Stimulated activated CD4-positive, alpha-beta T cell treated with anti-CD3 and anti-CD28 coated beads, Interleukin-2, amount 100 ng/mL, for 24 hours (primary cell): ENCODE measurements at places on chromosomes 1 and 21.

DNA sequence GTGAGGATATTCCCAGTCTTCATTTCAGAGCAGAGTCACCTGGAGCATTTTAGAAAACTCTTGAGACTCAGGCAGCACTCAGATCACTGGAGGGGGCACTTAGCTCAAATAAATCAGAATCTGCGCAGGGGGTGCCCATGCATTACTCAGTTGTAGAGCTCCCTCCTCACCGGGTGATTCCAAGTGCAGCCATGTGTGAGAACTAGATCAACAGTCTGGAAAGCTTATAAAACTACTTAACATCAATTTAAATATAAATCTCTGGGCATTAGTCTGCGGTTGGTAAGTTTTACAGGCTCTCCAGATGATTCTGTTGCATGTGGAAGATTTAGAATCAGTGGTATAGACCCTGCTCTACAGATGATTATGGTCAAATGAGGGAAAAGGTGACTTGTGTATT, 128.6 kb downstream of the ST6GALNAC3 start:
- DNase-seq, result no peak

DNA sequence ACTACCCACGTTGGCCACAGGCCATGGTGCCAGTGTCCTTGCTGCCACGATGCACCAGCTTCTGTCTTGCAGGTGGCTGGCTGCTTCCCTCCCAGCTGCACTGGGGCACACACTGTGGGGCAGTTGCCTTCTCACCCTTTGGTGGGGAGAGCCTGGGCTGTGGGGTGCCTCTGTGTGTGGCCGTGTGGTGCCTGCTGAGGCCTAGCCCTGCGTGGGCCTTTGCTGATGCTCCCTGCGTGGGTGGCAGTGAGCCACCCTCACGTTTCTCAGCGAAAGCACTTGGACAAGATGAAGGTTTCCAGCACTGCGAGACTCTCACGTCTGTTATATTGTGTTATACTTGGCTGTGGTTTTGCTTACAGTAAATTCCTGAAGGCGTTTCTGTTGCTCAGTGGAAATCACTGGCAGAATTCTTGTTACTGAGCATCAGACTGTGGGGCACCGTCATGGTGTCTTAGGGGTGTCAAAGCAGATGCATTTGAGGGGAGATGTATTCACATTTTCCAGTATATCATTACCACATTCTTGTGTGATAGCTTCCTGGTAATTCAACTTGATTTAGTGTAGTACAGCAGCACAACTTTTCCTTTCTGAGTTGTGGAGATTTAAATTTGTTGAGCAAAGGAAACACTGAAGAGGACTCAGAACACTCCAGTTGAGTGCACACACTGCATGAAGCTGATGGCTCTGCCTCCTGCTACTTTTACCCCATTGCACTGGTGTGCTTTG, 124.7 kb downstream of the PCBP3 start:
- peak; percentile 63 for DNase-seq

DNA sequence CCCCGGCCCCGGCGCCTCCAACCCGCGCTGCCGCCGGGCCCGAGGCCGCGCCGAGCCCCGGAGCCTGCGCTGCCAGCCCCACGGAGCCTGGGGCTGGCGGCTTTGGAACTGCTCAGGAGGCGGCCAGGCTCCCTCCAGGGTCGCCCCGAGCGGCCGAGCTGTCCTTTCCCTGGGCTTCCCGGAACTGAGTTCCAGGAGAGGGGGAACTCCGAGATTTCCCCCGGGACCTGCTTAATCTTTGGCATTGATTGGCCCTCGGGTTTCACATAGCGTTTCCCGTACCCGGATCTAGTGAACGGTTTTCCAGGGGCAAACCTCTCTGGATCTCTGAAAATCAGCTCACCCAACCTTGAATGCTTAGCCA, 504 bp downstream of the H6PD start:
- DNase-seq, result no peak

- DNase-seq, result no peak
Measured at GRCh38 chr1:219220945-219221344, 47.3 kb downstream of the LYPLAL1 start.

- no peak for DNase-seq
Measured at GRCh38 chr1:237309595-237310118, 267.7 kb downstream of the RYR2 start.

- no peak for DNase-seq
Measured at GRCh38 chr21:41921021-41921420, 32.8 kb downstream of the C2CD2 start.

- no peak for DNase-seq
Measured at GRCh38 chr21:43343095-43343991, 83.6 kb downstream of the SIK1 start.

DNA sequence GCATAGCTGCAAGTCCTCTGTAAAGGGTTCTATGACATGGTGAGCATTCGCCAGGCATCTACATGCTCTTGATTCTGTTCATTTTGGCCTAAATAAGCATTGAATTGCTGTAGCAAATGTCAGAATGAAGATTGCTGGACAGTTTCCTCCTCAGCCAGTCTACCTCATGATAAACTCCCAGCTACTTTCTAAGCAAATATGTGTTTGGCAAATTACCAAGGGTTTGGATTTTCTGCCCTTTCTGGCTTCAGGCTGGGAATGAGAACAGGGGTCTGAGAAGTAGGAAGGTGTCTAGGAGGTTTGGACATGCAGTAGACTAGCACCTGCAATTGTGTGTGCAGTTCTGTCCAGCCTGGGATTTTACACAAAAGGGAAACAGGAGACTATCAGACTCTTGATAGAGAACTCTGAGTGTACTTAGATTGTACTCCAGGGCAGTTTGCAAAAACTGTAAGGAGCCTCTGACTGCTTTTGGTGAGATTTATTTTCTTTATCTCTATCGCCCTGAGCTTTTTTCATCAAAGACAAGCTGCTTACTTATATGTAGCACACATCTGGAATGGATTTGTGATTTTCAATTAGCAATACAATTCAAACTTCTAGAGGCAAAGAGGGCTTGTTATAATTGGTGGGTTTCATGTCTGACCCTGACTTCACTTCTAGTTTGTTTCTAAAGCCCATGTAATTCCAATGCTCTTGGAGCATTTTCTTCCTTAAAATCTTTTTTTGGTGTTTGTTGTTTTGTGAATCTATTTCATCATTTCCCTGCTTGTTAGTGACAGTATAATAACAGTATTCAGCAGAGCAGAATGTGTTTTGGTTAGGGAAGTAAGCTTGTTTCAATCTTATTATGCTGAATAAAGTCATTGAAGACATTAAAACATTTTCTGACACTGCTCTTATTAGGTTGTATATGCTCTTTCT, 150.8 kb downstream of the VPS13D start:
- no peak for DNase-seq

DNA sequence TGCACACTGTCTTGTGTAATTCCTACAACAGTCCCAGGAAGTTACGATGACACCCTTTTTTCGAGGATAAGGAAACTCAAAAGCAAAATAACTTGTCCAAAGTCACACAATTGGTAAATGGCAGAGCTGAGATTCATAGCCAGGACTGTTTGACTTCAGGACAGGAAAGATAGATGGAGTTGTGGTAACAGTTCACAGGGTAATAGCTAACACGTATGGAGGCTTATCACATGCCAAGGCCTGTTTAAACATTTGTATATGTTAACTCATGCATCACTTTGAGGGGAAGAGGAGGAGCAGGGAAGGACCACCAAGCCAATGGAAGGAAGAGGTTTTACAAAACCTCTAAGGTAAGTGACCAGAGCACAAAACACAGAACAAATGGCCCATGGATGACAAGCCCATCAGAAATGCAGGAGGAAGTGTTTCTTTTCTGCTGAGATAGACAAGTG, 2.8 kb downstream of the DHCR24 start:
- no peak for DNase-seq

- DNase-seq, result no peak
Measured at GRCh38 chr1:61125263-61125662, 42.9 kb downstream of the NFIA start.

DNA sequence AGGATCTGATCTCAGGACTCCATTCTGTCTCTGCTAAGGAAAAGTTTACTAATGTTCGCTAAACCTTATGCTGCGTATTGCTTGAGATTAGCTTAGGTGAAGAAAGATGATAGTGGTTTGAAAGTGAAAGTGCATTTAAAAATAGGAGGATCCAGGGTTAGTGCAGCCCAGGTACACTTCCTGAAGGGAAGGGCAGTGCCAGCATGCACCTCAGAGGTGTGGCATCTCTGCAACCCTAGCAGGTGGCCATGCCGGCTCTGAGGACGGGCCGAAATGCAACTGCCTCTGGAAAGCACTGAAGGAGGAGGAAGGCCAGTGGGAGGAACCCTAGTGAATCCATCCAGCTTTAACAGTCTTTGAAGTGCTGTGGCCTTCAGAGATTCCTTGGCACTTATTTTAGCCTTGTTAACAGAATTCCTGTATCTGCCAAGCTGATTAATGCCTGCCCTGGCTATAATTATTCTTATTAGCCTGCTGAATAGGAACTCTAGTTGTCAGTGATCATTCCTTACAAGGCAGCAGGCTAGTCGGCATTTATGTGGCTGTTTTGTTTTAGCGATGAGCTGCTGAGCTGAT, 5.5 kb downstream of the PTGFRN start:
- DNase-seq, result no peak

DNA sequence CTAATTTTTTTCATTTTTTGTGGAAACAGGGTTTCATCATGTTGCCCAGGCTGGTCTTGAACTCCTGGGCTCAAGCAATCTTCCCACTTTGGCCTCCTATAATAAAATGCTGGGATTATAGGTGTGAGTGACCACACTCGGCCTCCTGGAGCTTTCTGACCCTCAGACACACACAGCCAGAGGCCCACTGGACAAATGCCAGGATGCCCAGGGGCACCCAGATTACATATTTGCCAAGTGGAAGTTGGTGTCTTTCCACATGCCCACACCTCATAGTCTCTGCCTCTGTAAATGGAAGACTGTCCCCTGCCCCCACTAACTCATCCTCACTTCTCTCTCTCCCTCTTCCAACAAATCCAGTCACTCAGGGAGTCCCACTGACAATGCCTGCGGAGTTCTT, 63.4 kb upstream of the LRP8 start:
- no peak for DNase-seq

GRCh38 chr1:165841582-165842017, 14.2 kb downstream of the UCK2 start:
- DNase-seq, result no peak

DNA sequence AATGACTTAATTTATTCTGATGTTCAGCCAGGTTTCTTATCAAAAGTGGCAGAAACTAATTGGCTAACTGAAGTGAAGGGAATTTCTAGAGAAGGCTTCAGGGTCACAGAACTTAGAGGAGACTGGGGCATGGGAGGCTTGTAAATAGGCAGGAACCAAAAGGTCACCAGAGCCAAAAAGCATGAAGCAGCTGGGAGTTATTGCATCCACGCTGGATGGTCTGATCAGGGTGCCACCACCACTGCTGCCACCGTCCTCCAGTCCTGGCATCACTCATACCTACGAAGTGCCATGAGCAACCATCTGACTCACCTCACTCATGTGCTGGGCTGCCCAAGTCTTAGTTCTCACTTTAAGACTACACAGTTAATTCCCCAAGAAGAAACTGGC, 82.5 kb upstream of the DPH5 start:
- DNase-seq, result peak; percentile 24

GRCh38 chr1:166119471-166119965, 47.3 kb downstream of the FAM78B start:
- DNase-seq, result no peak

- no peak for DNase-seq
Measured at GRCh38 chr1:74847715-74848114, 114.8 kb downstream of the TYW3 start.

DNA sequence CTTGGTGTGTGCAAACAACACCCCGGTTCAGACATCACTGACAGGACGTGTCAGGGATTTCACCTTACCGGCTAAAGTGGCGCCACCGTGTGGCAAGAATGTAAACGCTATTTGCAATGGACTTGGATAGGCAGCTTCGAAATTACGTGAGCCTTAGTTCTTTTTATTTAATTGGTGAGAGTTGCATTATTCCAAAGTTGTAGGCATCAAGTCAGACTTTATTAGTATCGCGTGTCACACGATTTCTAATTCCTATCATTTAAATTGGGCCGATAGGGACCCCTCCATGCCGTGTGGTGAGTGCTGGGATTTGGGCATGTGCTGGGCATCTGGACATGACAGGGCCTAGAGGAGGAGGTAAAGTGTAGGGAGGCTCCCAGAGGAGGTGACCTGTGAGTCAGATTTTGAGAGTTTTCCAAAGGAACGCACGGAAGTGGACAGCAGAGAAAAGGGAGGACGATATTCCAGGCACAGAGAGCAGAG, 14.5 kb upstream of the CPT2 start:
- peak; percentile 92 for DNase-seq

DNA sequence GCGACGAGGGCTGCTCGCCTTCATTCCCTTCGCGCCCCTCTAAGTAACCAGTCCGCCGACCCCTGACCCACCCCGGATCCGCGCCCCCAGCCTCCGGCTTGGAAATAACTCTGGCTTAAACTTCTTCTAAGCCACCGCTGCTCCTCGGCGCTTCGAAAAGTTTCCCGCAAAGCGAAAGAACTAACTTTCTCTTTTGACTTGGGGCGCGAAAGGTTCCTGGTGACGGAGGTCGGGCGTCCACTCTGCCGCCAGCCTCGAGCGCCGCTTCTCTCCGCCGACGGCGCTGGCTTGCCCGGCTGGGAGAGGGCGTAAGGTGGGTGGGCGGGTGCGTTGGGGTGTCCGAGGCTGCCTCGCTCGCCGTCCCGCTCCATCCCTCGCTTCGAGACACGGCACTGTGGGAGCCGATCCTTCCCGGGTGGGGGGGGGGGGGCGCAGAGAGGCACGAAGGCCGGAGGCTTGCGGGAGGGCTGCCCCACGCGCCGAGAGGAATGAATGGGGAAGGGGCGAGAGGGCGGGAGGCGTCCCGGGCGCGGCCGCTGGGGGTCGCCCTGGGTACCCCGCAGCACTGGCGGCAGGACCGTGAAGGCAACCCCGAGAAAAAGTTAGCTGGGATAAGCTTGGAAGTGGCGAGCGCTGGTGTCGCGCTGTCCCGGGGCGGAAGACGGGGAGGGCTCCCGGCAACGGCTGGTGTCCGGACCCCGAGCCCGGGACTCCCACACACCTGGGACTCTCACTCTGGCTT, 569 bp downstream of the ATF3 start:
- peak; percentile 55 for DNase-seq

- DNase-seq, result no peak
Measured at GRCh38 chr1:18536356-18536755, 55.6 kb downstream of the KLHDC7A start.

- DNase-seq, result no peak
Measured at GRCh38 chr1:11725616-11726015, 10.3 kb upstream of the AGTRAP start.

DNA sequence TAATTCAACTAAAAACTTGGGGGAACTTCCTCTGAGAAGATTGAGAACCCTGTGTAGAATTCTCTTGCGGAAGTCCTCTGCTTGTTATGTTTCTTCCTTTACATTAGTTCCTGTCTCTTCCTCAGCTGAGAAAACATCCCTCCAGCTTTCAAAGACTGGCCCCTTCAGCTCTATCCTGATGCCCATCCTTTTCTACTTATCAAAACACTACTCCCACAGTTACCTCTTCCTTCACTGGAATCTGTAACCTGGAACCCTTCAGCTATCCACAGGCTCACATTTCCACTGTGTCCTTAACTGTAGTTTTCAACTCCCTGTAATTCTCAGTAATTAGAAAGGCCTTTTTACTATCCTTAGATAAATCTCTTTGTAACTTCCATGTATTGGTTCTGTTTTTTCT, 6.0 kb upstream of the DEDD start:
- no peak for DNase-seq

GRCh38 chr1:44830900-44831304, 12.2 kb downstream of the PTCH2 start:
- no peak for DNase-seq

- no peak for DNase-seq
Measured at GRCh38 chr1:218886101-218886871, 287.4 kb upstream of the LYPLAL1 start.

GRCh38 chr1:29505532-29506220, 269.4 kb downstream of the PTPRU start:
- no peak for DNase-seq
